ENCODE measurements at places on chromosomes 4 and X. TPM values are rescaled to one million over a fixed set of nuclear protein-coding genes. Genes with fewer than 3 reads are reported as not detected.

Gene AKAP4
- polyA plus RNA-seq: not detected

Gene NXF2
- polyA plus RNA-seq: not detected

Gene BEX1
- polyA plus RNA-seq: 22.1 TPM

Gene AMOT
- polyA plus RNA-seq: 5.2 TPM

Gene GRID2
- not detected for polyA plus RNA-seq

Gene COL4A6
- 1.2 TPM for polyA plus RNA-seq

Gene CT45A2
- polyA plus RNA-seq: not detected

Gene SSX4
- not detected for polyA plus RNA-seq

Gene ITM2A
- polyA plus RNA-seq: 28.3 TPM

Gene UCP1
- 1.8 TPM for polyA plus RNA-seq

Gene CLDN24
- polyA plus RNA-seq: not detected

Gene MYOZ2
- polyA plus RNA-seq: 0.67 TPM

Gene RAPGEF2
- polyA plus RNA-seq: 7.4 TPM

Gene GLRA3
- 0.03 TPM for polyA plus RNA-seq

Gene WAS
- polyA plus RNA-seq: 1.6 TPM

Gene XPNPEP2
- polyA plus RNA-seq: 7.4 TPM

Gene UBE2A
- 58.0 TPM for polyA plus RNA-seq

All from adipose tissue (tissue), 3 donors.